RPMI7951 (cell line): ENCODE measurements at places on chromosomes 13 and 19. TPM values are rescaled to one million over a fixed set of nuclear protein-coding genes. Genes with fewer than 3 reads are reported as not detected.

The DACH1 gene
- not detected in 2 replicates for total RNA-seq

- no peak for DNase-seq
Measured at GRCh38 chr19:47752440-47753211, 7.3 kb downstream of the NOP53 start.

The CDX2 gene
- not detected in 2 replicates for total RNA-seq

- no peak for DNase-seq
Measured at GRCh38 chr13:111326621-111326965, 6.2 kb downstream of the TEX29 start.

GRCh38 chr13:99282264-99283231, 24.4 kb upstream of the GPR18 start:
- DNase-seq: no peak

The CYP2A6 gene
- not detected in 2 replicates for total RNA-seq

DNA sequence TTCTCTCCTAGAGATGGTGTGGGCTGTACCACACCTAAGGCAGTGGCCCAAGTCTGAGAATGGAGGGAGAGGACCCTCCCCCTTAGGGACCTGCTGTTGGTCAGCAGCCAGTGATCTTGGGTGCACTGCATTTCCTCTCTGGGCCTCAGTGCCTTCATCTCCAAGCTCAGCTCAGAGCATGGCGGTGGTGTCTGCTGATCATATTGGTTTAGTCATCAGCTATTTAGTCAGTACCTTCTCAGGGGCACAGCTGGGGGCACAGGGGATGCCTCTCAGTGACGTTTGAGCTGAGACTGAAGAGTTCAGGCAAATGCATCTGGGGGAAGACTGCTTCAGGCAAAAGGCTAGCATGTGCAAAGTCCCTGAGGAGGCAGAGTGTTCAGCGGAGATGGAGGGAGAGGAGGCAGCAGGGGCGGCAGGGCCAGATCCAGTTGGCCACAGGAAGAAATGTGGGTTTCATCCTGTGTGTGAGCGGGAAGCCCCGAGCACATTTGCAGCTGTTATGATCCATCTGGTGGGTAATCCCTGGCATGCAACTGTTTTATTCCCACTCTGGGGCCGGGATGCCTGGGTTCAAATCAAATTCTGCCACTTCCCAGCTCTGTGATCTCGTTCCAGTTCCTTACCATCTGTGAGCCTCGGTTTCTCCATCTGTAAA, 15.7 kb upstream of the PGLS start:
- DNase-seq: no peak

GRCh38 chr13:65985612-65986011, 1244.5 kb downstream of the PCDH9 start:
- DNase-seq: no peak

DNA sequence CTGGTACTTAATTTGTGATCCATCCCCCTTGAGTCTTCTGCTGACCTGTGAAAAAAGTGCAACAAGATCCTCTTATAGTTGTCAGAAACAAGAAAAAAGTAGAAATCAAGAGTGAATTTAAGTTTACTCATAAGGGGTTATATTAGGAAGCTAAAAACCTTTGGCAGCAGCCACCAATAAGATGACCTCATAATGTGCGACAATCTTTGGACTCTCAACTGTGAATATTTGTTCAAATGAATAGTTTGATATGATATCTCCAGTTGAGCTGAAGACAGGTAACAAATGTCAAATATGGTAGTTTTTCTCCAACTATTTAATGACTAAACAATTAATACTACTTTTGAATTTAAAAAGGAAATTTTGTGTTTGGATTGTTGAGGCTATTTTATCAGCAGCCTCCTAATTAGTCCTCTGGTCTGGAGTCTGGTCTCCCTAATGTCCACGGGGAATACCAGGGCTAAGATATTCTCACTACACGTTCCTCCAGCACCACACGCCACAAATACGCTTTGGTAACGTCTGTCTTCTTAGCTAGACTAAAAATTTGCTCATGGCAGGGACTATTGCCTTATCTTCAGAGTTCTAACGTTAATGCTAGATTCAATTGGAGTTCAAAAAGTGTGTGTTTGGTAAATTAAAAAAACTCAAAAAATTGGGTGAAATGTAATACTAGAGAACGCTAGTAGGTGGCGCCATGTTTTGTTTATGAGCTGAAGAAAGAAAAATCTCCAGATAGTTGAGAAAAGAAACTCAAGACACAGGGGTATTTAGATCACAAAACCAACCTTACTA, 51.0 kb upstream of the PDX1 start:
- DNase-seq: no peak

The SLC17A7 gene
- 0.84 and 1.9 TPM in 2 replicates for total RNA-seq

The TMEM38A gene
- total RNA-seq: 1.3 and 3.2 TPM in 2 replicates

- DNase-seq: no peak
Measured at GRCh38 chr13:21546372-21546771, 57.6 kb downstream of the MICU2 start.

- DNase-seq: no peak
Measured at GRCh38 chr13:24868874-24869273, 104.9 kb downstream of the RNF17 start.

The LPAR6 gene
- 10.4 and 11.4 TPM in 2 replicates for total RNA-seq

DNA sequence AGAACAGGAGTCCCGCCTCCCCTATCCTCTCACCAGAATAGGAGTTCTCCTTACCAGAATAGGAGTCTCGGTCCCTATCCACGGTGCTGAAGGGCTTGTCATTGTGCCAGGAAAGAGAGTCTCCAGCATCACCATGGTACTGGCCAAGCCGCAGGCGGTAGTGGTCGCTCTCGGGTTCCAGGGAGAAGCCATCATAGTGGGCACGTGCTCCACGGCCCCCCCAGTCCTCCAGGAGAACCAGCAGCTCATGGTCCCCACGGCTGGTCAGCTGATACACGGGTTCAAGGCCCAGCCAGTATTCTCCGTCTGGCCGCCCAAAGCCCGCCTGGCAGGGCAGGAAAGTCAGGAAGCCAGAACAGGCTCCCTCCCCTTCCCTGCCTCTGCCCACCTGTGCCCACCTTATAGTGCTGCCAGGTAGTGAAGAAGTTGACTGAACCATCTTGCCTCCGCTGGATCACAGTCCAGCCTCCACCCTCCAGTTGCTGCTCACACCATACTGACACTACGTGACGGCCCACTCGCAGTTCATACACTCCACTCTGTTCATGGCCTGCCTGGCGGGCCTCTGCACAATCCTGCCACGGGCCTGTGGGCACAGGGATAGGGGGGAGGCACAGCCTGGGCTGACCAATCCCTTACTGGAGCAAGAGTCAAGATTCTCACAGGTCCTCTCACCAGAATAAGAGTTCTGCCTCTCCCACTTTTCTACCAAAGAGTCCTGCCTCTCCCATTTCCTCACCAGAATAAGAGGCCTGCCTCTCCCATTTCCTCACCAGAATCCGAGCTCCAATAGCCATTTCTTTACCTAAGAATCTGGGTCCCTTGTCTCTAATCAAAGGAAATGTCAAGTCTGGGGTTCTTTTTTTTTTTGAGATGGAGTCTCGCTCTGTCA, 7.4 kb downstream of the SHFL start:
- DNase-seq: no peak

- peak; percentile 31 for DNase-seq
Measured at GRCh38 chr13:30111810-30112209, 195.5 kb downstream of the KATNAL1 start.

GRCh38 chr13:61415749-61416148, at the start of gene PCDH20:
Gene PCDH20, minus strand, starts transcription at chr13:61415849. Its CDS starts 691 bp downstream, at chr13:61415158.
- no peak for DNase-seq

The RUBCNL gene
- total RNA-seq: not detected in 2 replicates

- no peak for DNase-seq
Measured at GRCh38 chr13:82614086-82614485, 1268.2 kb downstream of the SLITRK1 start.

GRCh38 chr19:33698576-33699435, 77.1 kb downstream of the CHST8 start:
- no peak for DNase-seq

DNA sequence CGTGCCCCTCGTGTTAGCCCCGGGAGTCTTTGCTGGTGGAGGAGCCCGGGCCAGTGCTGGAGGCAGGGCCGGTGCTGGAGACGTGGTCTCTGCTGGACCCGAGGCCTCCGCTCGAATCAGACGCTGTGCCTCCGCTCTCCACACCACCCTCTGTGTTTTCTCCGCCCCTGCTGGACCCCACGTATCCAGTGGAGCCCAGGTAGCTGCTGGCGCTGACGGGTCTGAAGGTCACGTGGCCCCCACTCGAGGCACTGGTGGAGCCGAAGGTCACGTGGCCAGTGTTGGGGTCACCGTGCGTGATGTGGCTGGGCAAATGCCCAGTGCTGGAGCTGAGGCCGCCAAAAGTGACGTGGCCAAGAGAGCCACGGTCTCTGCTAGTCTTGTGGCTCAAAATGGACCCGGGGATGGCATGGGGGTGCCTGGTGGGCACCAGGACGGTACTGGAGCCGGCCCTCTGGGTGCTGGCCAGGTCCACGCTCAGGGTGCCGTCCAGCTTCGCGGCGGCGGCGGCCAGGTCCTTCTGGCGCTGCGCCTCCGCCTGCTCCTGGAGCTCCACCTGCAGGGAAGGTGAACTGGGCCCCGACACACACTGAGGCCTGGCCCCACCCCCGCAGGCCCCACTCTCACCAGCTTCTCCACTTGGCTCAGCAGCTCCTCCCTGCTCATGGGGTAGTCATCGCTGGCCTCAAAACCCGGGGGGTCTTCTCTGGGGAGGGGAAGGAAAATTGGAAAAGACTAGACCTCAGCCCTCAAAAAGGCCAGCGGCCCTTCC, 27.3 kb downstream of the ZNF114 start:
- no peak for DNase-seq

- DNase-seq: no peak
Measured at GRCh38 chr13:35213911-35214310, 262.6 kb downstream of the MAB21L1 start.

GRCh38 chr19:6465006-6465405, 935 bp downstream of the CRB3 start:
- no peak for DNase-seq

DNA sequence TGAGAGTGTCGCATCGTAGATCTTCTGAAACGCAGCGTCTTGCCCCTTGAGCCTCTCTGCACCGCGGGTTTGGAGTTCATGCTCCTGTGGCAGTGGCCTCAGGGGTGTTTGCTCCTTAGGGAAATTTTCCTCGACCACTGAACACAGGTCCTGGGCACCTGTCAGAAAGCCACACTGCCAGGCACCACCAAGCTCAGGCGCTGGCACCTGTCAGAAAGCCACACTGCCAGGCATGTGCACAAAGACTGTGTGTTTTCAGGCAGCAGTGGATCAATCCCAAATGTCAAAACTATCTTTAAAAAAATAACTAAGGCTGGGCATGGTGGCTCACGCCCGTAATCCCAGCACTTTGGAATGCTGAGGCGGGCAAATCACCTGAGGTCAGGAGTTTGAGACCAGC, 87.1 kb downstream of the ATP11A start:
- no peak for DNase-seq

The CRX gene
- not detected in 2 replicates for total RNA-seq

The MYO16 gene
- total RNA-seq: not detected in 2 replicates

The PCDH17 gene
- under 0.01 TPM in 1 of 2 replicates, not detected in the other for total RNA-seq

DNA sequence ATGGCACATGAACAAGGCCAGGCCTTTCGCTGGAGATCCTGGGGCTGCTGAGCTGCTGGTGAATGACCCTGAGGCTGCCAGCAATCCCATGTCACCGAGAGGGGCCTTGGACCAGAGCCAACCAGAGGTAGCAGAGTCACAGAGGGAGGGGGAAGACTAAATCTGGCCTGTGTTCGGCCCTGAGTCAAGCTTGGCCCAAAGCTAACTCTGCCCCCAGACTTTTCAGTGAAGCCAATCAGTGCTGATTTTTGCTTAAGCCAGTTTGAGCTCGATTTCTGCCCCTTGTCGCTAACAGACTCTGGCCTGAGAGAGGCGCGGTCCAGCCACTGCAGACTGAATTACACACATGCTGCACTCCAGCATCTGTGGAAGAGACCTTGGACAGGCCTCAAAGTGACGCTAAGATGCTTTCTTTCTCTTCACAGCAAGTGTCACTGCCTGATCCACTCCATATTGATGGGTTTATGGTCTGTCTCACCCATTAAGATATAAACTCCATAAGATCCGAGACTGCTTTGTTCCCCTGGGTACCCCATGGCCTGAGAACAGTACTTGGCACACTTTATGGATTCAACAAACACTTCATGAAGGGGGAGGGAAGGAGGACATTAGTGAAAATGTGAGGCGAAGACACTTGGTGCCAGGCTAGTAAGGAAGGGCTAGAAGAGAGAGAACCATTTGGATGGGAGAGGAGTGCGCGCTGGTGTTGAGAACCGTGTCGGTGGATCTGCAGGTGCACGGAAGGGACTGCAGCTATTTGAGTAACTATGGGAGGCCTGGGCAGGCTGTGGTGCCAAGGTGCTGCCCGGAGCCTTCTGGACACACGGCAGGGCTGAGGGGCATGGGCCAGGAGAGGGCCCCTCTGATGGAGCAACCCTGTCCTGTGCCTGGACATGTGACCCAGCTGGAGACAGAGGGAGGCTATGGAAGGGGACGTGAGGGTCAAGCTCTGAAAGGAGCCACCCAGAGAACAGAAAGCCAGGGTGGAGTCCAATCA, 17.6 kb downstream of the RANBP3 start:
- no peak for DNase-seq

The SF3A2 gene
- total RNA-seq: 18.9 and 24.7 TPM in 2 replicates

DNA sequence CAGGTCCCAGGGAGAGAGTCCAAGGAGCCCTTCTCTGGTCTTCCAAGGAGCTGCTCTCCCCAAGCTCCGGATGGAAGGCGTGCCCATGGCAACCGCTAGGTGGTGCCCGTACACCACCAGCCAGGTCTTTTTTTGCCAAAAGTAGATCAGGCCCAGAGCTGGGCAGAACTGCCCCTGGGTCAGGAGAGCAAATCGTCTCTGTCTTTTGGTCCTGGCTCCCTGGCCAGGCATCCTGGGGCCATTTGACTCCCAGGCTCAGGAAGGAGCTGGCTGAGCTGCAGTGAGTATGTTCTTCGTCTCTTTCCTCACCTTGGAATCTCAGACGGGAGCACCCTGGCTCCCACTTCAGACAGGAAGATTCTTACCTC, 24.6 kb upstream of the BCL3 start:
- DNase-seq: peak; percentile 85
